Activated T-cell treated with anti-CD3 and anti-CD28 coated beads for 1 hour (primary cell): ENCODE measurements at places on chromosomes 1 and 21.

GRCh38 chr1:88016947-88017346, 667.1 kb upstream of the PKN2 start:
- no peak for DNase-seq

DNA sequence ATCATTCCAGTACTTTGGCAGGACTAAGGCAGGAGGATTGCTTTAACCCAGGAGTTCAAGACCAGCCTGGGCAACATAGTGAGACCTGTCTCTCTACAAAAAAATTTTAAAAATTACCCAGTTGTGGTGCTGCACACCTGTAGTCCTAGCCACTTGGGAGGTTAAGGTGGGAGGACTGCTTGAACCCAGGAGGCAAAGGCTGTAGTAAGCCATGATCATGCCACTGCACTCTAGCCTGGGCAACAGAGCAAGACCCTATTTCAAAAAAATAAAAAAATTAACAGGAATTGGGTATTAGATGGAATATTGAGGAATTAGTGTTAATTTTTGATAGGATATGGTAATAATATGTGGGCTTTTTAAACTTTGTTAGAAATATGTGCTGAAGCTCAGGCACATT, 16.8 kb downstream of the TAF13 start:
- no peak for DNase-seq

DNA sequence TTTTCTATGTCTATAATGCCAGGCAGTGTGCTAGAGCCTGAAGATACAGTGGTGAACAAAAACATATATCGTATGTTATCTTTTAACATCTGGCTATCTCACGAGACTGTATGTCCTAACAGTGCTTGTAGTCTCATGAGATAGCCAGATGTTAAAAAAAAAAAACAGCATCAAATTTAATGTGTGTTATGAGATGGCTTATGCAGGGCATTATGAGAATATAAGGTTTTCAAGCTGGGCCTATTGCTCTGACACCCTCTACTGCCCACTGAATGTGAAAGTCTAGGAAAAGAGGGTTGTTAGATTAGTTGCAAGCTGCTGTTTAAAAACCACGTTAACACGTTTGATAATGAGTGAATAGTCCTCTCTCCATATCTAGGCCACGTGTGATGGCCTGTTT, 109.8 kb downstream of the CACHD1 start:
- no peak for DNase-seq

DNA sequence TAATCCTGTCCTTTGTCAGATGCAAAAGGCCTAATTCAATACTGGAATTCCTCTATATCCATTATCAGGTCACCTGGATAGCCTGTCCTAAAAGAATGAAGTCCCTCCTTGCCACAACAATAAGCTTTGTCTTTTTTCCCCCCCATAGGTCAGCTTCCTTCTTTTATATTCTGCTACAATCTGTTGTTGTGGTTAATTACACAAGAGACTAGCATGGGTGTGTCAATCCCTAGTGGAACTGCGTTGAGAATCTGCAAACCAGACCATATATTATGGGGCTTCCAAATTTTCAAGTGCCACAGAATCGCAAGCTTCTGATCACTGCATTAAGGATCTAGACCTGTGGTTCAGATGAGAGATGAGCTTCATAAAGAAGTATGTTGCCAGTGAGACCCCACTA, 349.6 kb downstream of the SMYD3 start:
- DNase-seq: no peak
